ENCODE measurements at places on chromosomes 4 and X.
A peak's percentile ranks its signal among the peaks of the same experiment; 100 is the strongest.

GRCh38 chr4:104795264-104795939 lies 300.7 kb upstream of the CXXC4 start:
- DNase-seq: no peak

DNA sequence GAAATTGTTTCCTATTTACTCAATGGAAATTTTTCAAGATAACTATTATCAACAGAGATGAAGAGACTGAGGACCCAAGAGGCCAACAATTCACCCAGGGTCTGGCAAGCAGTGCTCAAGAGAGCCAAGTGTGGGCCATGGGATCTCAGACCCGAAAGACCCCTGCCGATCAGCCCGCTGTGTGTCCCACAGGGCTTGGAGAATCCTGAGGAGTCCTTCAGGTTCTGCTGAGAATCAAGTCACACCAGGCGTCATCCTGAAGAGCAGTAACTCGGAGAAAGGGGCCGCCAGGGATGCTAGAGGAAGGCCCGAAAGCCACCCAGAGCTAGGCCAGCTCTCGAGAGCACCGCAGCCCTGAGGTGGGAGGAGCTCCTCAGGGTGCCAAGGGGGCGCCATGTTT lies 48.7 kb downstream of the FGFRL1 start:
- no peak for DNase-seq

DNA sequence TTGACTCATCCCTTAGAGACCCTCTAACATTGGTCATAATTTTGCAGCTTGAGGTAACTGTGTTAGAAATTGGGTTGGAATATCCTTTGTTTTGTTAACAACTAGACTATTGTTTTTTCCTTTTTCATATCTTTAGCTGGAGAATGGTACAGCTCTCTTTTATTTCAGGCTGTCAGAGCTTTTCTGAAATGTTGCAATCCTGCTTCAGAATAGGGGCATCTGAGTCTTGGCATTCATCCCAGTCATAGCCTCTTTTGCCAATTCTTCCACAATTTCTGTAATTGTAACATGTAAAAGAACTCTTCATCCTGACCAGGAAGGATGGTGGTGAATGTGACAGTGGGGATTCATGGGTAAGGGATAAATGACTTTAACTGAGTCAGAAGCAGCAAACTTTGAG lies 128.7 kb downstream of the FHIP1A start:
- DNase-seq: peak; percentile 43

DNA sequence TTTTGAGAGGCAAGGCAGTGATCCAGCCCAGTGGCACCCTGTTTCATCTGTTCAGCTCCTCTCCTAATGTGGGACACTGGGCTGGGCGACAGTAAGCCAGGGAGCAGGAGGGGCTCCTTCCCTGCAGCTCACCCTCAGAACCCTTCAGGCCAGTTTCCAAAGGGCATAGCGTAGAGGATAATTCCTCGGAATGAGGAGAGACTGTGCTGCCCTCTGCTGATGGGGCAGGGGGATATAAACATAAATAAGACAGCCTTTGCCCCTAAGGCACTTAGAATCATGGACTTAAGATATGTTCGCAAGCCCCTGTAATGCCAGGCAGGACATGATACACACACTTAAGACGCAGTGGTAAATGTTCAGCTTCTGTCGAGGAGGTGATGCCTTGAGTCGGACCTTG lies 27.9 kb upstream of the ZNF185 start:
- DNase-seq: no peak

DNA sequence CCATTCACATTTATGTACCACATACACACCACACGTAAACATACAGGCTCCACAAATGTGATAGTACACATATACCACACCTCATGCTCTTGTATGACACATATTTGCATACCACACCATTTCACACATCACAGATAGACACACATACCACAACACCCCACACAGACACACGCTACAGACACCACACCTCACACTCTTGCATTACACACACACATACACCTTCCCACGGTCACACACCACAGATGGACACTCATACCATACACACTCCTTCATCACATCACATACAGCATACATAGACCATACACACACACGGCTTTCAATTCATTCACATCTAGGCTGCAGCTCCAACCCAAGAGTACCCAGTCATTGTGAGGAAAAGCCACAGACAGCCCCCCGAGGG lies 222.5 kb upstream of the RPL34 start:
- no peak for DNase-seq

GRCh38 chrX:123350226-123350625 lies 166.1 kb downstream of the GRIA3 start:
- no peak for DNase-seq

GRCh38 chr4:6180841-6181631 lies 19.3 kb downstream of the JAKMIP1 start:
- DNase-seq: no peak

GRCh38 chrX:53768451-53768850 lies 81.9 kb upstream of the HUWE1 start:
- no peak for DNase-seq

DNA sequence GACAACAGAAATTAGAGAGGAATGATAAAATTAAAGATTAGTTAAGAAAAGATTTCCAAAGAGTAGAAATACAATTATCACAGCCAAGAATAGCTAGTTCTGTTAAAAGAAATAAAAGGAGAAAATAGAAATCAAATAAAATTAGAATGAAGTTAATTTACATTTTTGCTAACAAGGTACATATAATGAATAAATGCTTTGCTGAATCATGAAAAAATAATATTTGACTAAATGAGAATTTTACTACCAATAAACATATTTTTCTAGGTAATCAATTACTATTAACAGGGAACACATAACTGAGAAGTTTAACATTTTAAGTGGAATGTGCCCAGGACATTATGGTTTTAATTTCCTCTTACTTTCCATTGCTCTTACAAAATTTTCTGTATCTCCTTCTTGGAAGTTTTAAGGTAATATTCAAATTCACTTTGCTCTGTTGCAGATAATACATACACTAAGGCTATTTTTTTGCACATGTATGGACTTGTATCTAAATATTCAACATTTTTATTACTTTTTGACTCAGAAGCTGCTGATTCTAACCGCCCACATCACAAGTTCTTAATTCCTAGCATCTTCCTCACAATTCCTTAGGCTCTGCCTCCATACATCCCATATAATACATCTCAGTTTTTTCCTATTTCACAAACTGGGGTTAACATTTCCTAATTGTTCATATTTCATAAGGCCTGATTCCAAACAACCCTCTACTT lies 870.7 kb upstream of the INTU start:
- no peak for DNase-seq

- DNase-seq: peak; percentile 71
Observed at GRCh38 chr4:98939892-98940298, 11.0 kb upstream of the EIF4E start.

DNA sequence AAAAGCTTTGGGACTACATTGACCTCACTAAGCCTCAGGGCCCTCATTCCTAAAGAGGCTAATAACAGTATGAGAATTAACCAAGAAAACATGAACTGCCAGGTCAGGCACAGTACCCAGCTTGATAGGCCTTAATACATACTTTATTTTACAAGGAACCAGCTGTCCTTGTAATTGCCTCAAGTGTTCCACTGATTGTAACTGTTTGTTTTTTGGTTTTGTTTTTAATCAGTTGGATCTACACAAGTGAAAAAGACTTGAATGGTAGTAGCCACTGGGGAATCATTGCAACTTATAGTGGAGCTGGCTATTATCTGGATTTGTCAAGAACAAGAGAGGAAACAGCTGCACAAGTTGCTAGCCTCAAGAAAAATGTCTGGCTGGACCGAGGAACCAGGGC lies 35.6 kb downstream of the PKD2 start:
- DNase-seq: no peak

GRCh38 chr4:113524096-113524495 lies 237.4 kb downstream of the CAMK2D start:
- DNase-seq: no peak

DNA sequence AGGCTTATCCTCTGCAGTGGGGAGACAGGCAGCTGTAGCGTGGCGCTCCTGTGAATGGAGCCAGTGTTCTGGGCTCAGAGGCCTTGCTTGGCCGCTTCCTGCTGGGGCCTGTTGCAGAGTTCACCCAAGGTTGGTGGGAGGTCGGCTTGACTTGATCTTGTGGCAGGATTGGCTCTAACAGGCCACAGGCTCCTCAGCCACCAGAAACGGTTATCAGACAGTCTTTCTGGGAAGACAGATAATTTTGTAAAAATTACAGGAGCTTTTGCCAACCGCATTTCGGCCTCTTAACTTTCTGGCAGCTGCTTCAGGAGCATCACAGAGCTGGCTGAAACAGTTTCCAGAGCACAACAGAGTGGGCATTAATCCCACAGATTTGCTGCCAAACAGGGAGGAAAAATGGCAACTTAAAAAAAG lies 66.4 kb downstream of the DIPK2B start:
- DNase-seq: no peak

GRCh38 chr4:932713-933070 lies 432 bp downstream of the TMEM175 start:
- no peak for DNase-seq

- no peak for DNase-seq
Observed at GRCh38 chr4:51851090-51851936, 8.4 kb downstream of the DCUN1D4 start.

- no peak for DNase-seq
Observed at GRCh38 chr4:101987623-101988243, 197.2 kb downstream of the BANK1 start.

- DNase-seq: peak; percentile 55
Observed at GRCh38 chrX:101450961-101451360, 34.3 kb upstream of the ARMCX4 start.

DNA sequence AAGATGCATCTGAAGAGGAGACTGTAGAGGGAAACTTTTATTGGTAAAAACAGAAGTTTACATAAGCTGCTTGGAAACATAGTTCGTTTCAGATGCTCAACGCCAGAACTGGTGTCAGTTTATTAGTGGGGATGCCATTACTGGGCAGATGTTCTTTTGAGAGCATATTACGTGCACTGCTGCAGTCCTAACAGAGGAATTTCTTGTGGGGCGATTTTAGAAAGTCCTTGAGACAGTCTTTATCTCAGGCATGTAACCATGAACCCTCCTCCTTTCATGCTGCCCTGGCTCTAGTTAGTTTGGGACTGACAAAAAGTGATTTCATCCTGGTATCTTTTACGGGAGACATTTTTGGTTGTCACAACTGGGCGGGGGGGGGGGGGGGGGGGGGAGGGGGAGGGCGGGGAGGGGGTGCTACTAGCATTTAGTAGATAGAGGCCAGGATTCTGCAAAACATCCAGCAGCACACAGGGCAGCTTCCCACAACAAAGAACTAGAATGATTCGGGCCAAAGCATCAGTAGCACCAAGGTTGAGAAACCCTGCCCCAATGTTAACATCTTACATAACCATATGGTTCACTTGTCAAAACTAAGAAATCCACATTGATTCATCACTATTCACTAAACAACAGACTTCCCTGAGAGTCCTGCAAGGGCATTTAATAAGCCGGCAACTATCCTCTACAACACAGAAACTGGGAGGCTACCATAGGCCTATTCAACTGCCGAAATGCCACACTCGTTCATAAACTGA lies 118.6 kb upstream of the FTHL17 start:
- no peak for DNase-seq

DNA sequence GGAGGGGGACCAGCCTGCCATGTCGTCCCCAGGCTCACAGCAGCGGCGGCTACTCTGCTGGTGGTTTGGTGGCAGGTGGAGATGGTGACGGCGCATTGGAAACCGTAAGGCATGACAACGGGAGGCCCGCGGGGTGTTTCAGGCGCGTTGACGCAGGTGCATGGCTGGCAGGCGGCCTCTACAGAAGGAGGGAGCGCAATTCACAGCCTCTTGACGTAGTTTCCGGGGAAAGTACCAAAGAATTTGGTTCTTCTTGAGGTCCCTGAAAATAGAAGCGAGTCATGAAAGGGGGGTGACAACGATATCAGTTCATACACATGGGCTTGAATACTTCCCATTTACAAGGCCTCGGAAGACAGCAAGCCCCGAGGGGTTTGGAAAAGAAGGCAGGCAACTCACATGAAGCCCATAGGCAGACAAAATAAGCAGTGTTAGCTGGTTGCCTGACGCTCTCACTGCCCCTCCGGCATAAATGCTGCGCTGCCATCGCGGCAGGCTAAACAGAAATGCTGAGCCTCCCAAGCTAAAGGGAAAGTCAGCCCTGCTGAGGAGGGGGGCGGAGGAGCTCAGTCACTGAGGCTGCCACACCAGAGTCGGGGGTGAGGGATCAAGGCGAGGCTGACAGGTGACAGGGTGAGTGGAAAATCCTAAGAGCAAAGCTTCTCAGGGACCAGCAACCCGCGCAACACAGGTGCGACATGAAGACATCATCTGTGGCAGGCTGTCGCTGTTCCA lies 52.3 kb upstream of the PDLIM3 start:
- DNase-seq: no peak

GRCh38 chrX:10656214-10656613 lies 35.8 kb upstream of the MID1 start:
- no peak for DNase-seq

DNA sequence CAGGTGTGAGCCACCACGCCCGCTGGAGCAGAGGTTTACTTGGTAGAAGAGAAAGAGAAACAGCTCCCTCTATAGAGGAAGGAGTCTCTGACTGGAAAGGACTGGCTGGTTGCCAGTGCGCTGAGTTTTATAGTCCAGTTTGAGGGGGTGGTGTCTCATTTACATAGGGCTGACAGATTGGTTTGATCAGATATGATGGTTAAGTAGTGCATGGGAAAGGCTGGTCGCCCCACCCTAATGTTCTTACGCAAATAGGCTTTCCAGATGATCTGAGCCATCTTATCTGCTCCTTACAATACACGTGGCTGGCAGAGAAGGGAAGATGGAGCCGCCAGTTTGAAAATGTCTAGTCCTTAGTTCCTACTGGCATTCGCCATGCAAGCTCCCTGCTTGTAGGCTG lies 439.5 kb downstream of the NAF1 start:
- no peak for DNase-seq

GRCh38 chrX:23786268-23786815 lies 3.4 kb downstream of the SAT1 start:
- no peak for DNase-seq

- no peak for DNase-seq
Observed at GRCh38 chrX:19283597-19284339, 60.0 kb upstream of the PDHA1 start.

- no peak for DNase-seq
Observed at GRCh38 chr4:146267826-146268225, 53.5 kb downstream of the REELD1 start.

- DNase-seq: no peak
Observed at GRCh38 chr4:164212714-164213113, 541.2 kb upstream of the SMIM31 start.

DNA sequence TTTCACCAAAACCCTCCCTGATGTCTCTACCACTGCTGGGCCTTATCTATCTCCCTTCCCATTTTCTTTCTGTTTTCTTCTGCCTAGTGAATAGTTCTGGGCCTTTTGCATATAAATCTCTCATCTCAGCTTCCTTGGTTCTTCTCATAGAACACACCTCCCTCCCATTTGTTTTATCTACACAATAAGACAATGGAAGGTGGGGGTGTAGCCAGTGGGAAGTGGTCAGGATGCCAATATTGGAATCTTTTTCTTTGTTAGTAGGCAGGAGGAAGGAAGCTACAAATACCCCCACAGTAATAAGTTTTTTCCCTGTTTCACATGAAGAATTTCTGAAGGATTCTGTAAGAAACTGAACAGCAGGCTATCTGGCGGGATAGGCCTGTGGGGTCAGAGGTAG lies 30.9 kb upstream of the RHOH start:
- no peak for DNase-seq
